ENCODE measurements at places on chromosomes 6 and 20.

- peak; percentile 20 for DNase-seq
Measured at GRCh38 chr20:49937027-49937929, 1.1 kb downstream of the RNF114 start.

DNA sequence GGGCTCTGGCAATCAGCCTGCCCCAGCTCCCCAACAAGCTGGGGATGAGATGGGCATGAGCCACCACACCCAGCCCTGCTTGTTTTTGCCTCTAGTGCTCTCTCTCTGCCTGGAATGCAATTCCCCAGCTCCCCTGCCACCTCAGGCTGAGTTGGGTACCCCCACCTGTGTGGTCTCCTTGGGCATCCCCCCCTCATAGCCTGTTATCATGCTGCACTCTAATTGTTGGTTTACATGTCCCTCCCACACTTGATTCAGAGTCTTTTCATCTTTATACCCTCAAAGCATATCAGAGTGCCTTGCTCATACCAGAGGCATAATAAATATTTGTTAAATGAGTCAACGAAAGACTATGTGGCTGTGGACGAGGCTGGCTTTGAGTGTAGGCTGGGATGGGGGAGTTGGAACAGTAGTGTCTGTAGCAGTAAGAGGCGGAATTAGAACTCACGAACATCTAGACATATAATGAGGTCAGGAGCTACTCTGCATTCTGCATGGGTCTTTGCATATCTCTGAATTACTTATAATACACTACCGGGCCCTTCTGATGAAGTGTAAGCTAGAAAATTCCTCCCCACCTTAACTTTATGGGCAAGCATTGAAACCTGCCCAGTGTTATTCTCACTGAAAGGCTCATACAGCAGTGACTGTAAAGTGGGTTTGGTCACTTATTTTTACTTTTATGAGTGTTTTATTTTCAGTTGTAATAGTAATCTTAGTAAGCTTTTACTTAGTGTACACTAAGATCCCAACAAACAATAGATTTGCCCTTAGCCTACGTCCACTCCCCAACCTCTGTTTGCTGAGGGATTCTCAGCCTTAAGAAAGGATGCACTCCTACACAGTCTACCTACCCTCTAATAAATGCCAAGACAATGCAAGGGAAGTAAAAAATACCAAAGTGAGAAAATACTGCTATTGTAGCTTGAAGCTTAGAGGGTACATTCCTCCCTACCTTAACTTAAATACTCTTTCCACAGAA, 58.7 kb downstream of the EDN1 start:
- DNase-seq: no peak

GRCh38 chr20:25856256-25856884, 159.7 kb upstream of the ZNF337 start:
- no peak for DNase-seq

GRCh38 chr6:151095538-151096254, 144.1 kb upstream of the AKAP12 start:
- no peak for DNase-seq

DNA sequence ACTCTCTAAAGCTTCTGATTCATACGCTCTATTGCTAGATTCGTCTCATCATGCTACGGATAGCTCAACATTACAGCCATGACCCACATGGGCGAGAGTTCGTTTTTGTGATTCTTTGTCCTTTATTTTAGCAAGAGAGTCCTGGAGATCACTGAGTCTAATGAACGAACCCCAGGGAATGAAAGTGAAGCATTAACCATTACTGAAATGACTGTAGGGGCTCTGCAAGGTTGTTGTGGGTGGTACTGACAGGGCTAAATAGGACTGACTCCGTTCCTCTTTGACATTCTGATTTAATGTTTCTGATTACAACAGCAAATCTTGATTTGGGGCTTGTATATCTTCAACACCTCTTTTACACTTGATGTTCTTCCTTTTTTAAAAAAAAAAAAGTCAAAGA, 13.7 kb upstream of the RTF2 start:
- no peak for DNase-seq

Data from HEK293T (cell line).